ENCODE measurements at places on chromosomes 2 and 18. TPM values are rescaled to one million over a fixed set of nuclear protein-coding genes. Genes with fewer than 3 reads are reported as not detected.

The RAB6D gene
- polyA plus RNA-seq = 0.02 TPM

The PAX3 gene
- polyA plus RNA-seq = 0.23 TPM

The IL1RL1 gene
- 5.7 TPM for polyA plus RNA-seq

The FAM228A gene
- polyA plus RNA-seq = 1.5 TPM

Data from right cardiac atrium (tissue), 5 donors.